NCI-H187 (cell line): ENCODE measurements at places on chromosomes 1 and 21.

- DNase-seq = no peak
Observed at GRCh38 chr21:45145146-45145545, 70.8 kb downstream of the ADARB1 start.

DNA sequence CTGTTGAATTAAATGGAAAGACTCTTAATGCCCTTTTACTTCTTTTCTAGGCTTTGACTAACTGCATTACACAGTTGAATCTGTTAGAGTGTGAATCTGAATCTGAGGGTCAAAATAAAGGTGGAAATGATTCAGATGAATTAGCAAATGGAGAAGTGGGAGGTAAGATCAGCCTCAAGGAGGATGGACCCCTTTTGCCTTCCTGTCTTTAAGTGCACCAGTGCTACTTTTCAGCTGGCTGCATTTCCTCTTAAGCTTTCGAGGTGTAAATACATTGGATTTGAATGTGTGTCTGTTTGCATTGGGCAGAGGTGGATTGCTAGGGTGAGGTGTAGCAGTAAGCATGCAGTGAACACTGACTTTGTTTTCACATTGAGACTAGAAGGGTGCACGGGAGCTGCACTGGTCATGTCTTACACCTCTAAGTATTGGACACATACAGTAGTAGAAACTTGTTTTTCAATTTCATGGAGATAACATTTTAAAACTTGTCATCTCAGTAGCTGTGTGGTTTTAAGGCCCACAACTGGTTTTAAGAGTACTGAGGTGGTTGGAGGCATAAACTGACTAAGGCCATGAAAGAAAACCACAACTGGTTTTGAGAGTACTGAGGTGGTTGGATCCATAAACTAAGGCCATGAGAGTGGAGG, 35.4 kb downstream of the MIA3 start:
- no peak for DNase-seq

DNA sequence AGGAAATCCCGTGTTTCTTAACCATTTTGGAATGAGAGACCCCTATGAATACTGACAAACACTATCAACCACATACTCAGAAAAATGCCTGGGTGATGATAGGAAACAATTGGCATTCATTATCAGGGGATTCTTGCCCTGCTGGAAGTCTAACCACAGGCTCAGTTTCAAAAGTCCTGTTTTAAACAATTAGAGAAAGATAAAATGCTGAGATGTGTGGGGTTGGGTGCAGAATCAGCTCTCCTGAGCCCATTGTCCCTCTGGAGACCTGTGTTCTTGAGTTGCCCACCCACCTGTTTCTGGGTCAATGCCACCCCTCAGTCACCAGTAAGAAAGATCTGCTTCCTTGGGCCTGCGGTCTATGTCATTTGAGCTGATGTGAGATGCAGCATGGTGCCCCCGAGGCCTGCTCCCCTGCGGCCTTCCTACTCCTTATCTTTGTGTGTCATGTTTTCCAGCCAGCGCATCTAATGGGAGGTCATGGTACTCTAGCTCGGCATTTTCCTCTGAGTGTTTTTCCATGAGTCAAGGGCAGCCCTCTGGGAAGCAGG, 130.3 kb upstream of the PLXNA2 start:
- no peak for DNase-seq

DNA sequence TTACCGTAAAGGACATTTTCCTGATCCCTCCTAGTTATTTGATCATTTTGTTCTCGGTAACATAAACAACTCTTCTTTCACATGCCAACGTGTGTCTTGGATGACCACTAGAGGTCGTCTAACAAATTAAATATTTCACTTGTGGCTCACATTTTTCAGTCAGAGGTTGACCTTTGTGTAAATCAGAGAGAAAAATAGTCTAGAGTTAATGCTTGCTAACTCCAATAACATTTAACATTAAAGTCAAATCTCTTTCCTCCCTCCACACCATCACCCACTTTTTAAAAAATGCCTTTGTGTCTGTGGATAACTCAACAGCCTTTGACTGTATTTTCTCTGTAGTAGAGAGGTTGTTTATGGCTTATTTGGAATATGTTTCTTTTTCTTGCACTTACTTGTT, 220.5 kb upstream of the B3GALT2 start:
- no peak for DNase-seq

- DNase-seq = no peak
Observed at GRCh38 chr1:23215291-23215690, 2.0 kb downstream of the HTR1D start.

DNA sequence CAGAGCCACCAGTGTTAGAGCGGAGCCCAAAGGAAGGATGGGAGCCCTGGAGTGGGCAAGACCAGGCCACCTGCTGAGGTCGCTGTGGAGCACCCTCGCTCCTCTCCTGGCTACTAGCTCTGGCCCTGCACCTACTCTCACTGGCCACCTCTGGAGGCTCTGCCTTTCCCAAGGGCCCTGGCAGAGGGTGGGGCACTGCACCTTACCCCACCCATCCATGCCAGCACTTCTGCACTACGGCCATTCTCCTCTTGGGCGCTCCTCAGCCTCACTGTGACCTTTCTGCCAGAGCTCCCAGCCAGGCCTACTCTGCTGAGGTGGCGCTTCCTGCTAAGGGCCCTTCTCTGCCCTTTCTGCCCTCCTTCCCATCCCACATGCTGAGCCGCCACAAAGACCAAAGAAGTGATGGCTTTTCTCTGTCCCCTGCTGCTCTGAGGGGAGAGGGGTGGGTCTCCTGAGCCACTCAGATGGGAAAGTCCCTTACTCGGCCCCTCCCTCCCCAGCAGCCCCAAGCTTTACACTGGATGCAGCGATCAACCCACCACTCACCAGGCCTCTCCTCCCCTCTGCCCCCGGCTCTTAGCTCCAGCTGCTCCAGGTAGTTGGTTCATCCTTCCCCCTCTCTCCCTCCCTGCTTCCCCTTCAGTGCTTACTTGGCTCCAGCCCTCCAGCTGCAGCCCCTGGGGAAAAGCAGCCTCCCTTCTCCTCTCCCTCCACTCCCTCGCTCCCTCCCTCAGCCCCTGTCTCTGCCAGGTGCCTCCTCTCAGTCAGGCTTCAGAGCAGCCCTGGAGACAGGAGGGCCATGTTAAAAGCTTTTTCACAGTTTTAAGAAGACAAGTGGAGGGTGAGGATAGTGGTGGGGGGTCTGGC, 14.8 kb upstream of the TMEM222 start:
- DNase-seq = peak; percentile 97
